ENCODE measurements at places on chromosomes 16 and 17.

DNA sequence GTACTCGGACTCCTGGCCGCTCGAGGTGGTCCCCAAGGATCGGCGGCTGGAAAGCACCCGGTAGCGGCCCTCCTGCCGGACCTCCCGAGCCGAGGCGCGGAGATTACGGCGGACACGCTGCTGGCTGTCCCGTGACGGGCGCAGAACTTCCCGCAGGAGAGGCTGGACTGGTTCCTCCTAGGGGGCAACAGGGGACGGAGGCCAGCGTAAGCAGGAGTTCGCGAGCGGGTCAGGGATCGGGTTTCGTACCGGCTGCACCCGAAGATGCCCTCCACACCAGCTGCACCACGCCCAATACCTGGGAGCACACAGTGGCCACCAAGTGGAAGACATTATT is 341 bp downstream of the SLC7A6OS start:
- peak; percentile 85 for DNase-seq

DNA sequence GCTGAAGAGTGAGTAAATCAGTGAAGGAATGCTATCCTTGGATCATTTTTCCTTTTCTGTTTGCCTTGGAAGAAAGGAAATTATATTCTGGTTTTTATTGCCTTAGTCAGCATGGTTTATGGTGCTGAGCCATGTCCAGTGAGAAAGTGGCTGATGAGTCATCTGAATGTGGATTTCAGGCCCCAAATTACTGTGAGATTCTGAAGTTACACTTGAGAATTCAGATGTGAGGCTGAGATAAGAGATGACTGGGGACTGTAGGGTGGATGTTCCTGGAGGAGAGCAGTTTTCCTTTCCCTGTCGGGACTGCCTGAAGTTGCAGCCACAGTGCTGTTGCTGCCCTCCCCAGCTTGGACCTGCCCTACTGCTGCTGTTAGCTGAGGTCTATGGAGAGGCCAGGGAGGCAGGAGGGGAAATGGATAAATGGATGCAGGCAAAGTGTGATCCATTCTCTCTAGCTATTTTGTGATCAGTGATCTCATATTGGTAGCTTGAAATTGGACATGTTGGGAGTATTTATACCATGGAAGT is 4.2 kb upstream of the MAP3K14 start:
- no peak for DNase-seq

DNA sequence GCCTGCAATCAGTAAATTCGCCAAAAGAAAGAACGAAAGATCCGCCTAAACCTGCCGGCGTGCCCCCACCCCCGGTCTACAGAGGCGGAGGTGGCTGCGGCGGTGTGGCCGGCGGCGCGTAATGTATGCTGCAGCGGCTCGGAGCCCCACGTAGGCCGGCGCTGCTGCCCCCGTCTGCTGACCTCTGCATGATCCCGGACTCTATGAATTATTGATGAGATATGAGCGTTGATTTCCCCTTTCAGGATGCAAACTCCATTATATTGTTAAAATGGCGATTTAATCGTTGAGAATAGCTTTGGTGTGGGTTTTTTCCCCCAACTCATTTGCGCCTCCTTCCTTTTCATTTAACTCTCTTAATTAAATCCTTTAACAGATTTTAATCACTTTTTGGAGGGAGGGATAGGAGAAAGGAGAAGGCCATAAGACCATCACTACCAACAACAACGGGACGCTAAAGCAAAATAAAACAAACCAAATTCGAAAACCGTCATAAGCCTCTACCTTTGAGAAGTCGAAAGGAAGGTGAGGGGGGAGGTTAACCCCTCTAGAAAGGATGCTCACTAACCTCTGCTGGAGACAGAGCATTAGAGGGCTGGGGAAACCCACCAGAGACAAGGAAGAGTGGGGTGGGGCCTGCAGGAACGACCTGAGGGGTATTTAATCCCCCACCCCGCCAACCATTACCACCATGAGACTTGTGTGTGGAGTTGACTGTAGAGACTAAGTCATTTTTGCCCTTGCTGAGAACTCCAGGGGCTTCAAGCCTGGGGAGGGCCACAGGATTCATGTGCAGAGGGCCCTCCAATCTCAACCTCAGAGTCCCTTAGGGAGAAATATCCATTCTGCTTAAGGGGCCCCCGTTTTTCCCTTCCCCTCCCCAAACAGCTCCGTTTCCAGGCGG is 3.4 kb downstream of the HOXB3 start:
- no peak for DNase-seq

- DNase-seq: peak; percentile 95
Measured at GRCh38 chr16:714558-715476, at the start of gene METRN. Gene METRN (plus strand): TSS chr16:715118. CDS start chr16:715290, 172 bp downstream.

DNA sequence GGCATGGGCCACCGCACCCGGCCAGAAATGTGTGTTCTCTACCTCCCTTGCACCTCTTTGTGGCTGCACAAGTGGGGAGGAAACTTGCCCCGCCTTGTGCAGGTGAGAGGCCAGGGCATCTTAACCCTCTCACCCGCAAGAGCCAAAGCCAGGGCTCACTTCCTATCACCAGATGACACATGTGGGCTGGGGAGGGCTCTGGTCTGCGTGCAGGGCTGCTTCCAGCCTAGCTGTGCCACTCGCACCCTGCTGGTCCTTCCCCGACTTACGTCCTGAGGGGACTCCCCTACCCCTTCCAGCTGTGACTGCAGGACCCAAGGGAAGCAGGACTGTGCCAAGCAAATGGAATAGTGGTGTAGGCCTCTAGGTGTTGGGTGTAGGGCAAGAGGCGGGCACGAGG is 6.9 kb downstream of the MIEF2 start:
- no peak for DNase-seq

GRCh38 chr17:77280304-77281121 is 139.7 kb downstream of the SEC14L1 start:
- DNase-seq: no peak

- no peak for DNase-seq
Measured at GRCh38 chr17:50280068-50280467, 5.8 kb downstream of the TMEM92 start.

- no peak for DNase-seq
Measured at GRCh38 chr17:68455901-68456338, 1.4 kb downstream of the WIPI1 start.

GRCh38 chr16:20944861-20945574 is 44.4 kb downstream of the LYRM1 start:
- DNase-seq: no peak

GRCh38 chr16:10196999-10197398 is 14.8 kb upstream of the GRIN2A start:
- DNase-seq: no peak

DNA sequence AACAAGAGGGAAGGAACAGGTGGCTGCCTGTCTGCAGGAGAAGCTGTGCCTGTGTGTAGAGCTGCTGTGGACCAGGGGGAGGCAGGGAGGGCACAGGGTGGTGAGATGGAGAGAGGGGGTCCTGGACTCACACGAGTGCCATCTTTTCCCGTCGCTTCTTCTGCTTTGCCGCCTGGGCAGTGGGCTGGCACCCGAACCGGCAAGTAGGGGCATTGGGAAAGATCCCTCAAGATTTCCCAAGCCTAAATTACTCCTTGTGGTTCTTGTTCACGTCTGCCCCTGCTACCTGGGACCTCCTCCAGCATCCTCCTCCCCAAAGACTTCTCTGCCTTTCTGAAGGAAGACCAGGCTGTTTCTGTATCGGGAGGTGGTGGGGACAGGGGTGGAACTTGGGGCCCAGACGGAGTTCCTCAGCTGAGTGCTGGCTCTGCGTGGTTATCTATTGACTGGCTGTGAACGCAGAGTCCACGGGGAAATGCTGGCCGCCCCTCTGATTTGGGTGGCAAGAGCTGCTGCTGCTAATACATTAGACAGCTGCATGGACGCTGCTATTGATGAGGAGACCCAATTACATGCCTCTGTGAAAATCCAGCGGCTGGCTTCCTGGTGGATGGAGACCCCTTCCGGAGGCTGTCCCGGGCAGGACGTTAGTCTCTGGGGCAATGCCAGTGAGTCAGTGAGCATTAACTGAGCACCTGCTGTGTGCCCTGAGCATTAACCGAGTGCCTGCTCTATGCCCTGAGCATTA is 114.5 kb downstream of the OR1D5 start:
- DNase-seq: no peak

GRCh38 chr17:6092903-6093468 is 22.8 kb downstream of the WSCD1 start:
- DNase-seq: no peak

DNA sequence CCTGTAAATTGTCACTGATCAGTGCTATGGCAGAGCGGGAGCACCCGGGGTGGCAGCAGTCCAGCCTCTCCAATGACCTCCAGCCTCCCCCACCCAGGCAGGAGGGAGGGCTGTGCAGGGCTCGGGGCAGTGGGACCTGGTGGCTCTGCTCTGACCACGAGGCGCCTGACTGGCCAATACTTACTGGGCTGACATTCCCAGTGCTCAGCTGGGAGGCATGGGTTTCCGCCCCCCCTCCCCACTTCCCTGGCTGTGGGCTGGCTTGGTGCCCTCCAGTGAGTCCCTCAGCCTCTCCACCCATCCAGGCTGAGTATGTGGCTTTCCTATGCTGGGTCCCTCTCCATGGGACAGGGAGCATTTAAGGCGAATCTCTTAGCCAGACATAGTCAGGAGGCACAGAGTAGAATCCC is 2.7 kb downstream of the SOCS3 start:
- DNase-seq: peak; percentile 90

DNA sequence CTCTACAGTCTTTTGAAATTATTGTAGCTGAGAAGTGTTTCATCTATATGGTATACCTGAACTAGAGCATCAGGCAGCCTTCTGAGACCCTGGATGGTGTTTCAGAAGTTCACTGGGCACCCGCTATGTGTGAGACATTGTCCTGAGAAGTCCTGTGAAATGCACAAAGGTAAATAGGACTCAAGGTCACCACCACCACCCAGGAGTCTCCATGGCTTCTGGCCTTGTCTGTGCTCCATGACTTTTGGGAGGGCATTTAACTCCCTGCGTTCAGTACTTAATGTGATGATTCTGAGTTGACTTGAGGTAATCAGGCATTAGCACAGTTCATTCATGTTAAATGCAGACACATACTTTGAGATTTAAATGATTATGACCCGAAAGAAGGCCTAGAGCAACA is 1.1 kb downstream of the MLYCD start:
- DNase-seq: no peak

DNA sequence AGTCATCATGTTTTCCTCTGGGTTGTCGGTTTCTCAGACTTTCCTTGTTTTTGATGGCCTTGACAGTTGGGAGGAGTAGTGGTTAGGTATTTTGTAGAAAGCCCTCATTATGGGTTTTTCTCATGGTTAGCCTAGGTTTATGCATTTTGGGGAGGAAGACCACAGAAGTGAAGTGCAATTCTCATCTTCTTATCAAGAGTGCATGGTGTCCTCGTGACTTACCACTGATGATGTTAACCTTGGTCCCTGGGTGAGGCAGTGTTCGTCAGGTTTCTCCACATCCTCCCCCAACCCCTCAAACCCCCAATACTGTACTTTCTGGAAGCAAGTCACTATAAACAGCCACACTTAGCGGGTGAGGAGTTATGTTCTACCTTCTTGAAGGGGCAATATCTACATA is 42.3 kb downstream of the BPTF start:
- DNase-seq: no peak

DNA sequence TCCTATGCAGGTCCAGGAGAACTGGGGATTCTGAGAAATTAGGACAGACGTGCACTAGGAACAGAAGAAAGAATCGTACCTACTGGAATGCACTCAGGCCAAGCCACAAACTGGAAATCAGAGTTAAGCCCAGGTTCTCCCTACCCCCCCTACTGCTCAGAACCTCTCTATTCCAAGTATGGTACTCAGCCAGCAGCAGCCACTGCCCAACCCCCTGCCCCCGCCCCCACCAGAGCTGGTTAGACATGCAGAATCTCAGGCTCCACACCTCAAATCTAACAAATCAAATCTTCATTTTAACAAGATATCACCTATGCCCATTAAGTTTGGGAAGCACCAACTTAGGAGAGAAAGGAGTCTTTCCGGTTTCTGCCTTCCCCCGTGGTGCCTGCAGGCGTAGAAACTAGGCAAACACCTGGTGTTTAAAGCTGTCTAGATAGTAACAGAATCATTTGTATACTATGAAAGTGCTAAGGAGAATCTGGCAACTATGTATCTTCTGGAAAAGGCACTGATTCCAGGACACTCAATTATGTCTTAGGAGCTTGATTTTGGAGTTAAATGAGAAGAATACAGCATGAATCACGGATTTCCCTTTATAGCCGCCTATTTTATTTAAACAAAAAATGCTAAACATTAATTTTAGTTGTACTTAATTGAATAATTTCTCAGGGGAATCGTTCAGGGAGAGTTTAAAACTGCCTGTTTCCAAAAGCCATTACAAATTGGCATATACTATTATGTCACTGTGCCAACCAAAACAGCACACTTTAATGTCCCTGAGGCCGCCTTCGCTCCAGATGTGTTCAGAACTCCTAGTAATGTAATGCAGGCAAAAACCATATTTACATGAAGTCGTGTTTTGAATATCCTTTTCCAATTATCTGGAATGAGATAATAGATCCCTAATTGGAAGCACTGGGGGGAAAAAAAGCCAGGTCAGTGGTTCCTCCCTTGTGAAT is 166.5 kb downstream of the STX8 start:
- DNase-seq: no peak

GRCh38 chr17:31510308-31511194 is 119.1 kb downstream of the RAB11FIP4 start:
- no peak for DNase-seq

DNA sequence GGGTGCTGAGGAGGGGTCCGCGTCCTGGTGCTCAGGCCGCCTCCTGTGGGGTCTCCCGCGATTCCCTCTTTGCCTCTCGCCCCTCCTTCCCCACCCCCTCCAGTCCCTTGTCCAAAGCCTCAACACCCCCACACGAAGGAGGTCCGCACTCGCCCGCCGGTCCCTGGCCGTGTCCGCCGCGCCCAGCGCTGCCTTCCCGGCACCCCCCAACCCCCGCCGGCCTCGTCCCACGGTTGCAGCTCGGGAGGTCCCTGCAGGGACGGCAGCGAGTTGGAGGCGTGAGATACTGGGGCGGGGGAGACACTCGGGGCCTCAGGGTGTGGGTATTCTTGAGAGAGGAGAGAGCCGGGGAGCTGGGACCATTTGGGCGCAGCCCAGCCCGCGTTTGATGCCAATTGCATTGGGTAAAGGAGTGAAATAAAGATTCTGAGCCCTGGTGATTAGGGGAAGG is 468 bp downstream of the FLYWCH2 start:
- DNase-seq: no peak

GRCh38 chr16:30893744-30894539 is at the start of gene BCL7C:
Gene BCL7C (minus strand): TSS chr16:30894077. CDS start chr16:30893944, 133 bp downstream.
- peak; percentile 96 for DNase-seq

DNA sequence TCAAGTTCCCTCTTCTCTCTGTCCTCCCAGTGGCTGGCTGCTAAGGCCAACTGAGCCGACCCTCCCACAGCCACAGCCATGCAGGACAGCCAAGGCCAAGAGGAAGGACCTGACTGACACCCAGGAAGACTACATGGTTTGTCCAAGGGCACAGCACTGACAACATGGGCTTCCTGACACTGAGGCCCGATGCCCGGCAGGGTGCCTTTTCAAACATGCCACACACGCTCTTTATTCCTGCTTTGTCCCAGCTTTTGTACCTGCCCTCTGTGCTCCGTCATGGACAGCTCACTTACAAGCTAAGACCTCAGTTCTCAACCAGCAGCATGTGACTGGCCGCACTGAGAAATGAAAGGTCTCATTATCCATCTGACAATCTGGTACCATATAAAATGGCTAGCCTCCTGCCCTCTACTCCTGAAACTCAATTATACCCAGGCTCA is 45.8 kb downstream of the TEX2 start:
- no peak for DNase-seq
